ENCODE measurements at places on chromosomes 5 and 9.

DNA sequence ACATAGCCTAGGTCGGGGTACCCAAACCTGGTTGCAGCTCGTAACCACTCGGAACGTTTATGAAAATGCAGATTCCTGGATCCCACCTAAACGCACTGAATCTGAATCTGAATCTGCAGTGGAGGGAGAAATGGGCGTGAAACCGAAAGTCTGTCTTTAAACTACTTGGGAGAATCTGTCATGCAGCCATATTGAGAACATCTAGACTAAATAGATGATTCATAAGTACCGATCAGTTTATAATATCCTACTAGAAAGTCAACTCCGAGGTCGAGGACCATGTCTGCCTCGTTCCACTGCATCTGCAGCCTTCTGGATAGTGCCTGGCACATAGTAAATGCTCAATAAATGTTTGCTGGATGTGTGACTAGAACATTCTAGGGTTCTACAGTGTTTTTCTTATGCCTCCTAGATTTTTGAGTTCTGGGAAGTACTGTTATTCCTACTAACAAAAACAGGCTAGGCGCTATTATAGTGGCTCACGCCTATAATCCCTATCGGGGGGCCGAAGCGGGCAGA lies 632 bp downstream of the COQ4 start:
- DNase-seq, result no peak

- DNase-seq, result no peak
These were observed 5.3 kb upstream of the BARHL1 start for GRCh38 chr9:132577119-132577518.

- DNase-seq, result no peak
These were observed 89.6 kb downstream of the ENC1 start for GRCh38 chr5:74550927-74551326.

GRCh38 chr5:55004729-55005128 lies 19.3 kb upstream of the GZMK start:
- DNase-seq, result no peak

- DNase-seq, result no peak
These were observed 78.7 kb downstream of the XRCC4 start for GRCh38 chr5:83156001-83156400.

DNA sequence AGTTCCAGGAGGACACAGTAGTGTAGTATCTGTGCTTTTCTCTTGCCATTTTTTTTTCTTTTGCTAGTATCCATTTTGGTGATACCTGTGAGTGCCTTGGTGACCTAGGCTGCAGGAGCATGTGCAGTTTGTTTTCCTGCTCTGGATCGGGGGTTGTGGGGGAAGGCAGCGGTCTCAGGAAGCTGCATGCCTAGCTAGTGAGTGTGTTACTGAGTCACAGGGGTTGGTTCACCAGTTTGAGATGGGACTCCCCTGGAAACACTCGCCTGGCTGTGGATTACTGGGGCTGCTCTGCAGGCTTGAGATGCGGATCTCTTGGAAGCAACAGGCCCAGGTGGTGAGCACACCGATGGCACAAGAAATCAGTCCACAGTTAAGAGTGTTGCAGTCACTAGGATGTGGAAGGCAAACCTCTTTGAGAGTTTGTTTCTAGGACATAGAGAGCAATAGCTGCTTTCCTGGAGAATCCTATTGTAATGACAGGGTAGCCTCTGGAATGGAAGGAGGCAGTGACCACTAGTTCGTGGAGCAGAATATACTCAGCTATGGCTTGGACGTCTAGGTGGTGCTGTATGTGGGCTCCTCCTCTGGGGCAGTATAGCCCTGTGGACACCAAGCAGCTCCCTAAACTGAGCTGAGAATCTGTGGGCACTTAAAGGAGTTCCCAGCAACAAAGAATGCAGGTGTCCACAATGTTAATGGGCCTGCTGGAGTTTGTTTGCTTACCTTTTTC lies 20.0 kb upstream of the SPATA31E1 start:
- DNase-seq, result no peak

- DNase-seq, result no peak
These were observed 137.0 kb downstream of the CCDC192 start for GRCh38 chr5:127840198-127840524.

GRCh38 chr9:137235424-137236237 lies 4.9 kb downstream of the SLC34A3 start:
- DNase-seq, result no peak

- DNase-seq, result peak; percentile 97
These were observed 323.9 kb downstream of the TMEM161B start for GRCh38 chr5:87944553-87945285.

- no peak for DNase-seq
These were observed 22.6 kb downstream of the DUSP1 start for GRCh38 chr5:172748341-172748843.

GRCh38 chr9:89462199-89462598 lies 35.7 kb downstream of the SEMA4D start:
- DNase-seq, result no peak

GRCh38 chr5:99037668-99038067 lies 108.9 kb upstream of the CHD1 start:
- DNase-seq, result no peak

Data from posterior cingulate gyrus (tissue), 11 donors.